ENCODE measurements at places on chromosomes 3 and 15.

DNA sequence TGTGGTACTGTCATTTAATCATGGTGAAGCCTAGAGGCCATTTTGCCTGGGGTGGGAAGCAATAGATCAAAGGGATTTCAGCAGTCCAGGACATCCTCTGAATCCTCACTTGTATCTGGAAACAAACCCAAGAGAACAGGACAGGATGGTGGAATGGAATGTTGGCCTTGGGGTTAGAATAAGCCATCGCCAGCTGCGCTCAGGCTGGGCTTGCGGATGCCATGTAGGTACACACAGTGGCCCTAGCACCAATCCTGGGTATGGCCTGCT, 76.5 kb upstream of the ALDH1A3 start:
- no peak for DNase-seq

DNA sequence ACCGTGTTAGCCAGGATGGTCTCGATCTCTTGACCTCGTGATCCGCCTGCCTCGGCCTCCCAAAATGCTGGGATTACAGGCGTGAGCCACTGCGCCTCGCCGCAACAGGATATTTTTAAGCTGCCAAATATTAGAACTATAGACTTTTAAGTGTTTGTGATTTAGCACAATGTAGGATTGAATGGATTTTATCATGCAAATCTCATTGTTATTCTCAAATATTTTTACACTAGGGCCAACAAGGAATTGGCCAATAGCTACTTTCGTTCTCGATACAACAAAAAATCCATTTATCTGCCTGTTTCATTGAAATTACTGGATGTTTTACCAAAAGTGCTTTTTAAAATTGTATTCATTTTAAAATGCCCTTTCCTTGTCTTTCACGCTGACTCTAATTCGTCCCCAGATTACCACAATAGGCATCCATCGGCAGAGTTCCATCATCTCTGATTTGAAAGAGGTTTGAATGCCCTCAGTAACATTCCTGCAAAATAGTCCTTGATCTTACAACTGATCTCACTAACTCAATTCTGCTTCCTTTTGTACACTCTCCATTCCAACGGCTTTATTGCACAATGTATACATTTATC, 99.6 kb upstream of the ROBO2 start:
- DNase-seq: no peak

GRCh38 chr3:17759901-17760300, 17.5 kb upstream of the TBC1D5 start:
- DNase-seq: no peak

GRCh38 chr3:183490653-183491052, 62.2 kb upstream of the MCF2L2 start:
- DNase-seq: no peak

DNA sequence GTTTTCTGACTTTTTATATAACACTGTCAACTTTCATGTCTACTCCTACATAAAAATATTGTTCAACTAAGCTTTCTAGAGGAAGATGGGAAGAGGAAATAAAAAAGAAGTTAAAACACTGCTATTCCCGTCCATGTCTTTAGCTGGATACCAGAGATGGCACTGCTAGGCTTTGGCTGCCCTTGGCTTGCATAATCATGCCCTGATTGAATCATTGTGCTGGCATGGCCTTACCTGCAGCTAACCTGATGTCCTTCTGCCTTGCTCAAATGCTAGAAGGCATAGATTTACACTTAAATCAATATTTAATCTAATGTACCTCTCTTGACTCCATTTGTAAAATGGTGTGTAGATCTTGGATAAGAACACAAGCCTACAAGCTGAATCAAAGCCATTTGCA, 539.7 kb upstream of the IL12A start:
- no peak for DNase-seq

- no peak for DNase-seq
Measured at GRCh38 chr3:171428892-171429291, 31.3 kb downstream of the TNIK start.

GRCh38 chr3:135038186-135038585, 243.1 kb downstream of the EPHB1 start:
- DNase-seq: no peak

- no peak for DNase-seq
Measured at GRCh38 chr3:17479681-17480405, 262.6 kb downstream of the TBC1D5 start.

GRCh38 chr3:12536423-12536822, 8.9 kb downstream of the MKRN2OS start:
- no peak for DNase-seq

GRCh38 chr3:183158113-183158512, 4.4 kb downstream of the LAMP3 start:
- DNase-seq: no peak

DNA sequence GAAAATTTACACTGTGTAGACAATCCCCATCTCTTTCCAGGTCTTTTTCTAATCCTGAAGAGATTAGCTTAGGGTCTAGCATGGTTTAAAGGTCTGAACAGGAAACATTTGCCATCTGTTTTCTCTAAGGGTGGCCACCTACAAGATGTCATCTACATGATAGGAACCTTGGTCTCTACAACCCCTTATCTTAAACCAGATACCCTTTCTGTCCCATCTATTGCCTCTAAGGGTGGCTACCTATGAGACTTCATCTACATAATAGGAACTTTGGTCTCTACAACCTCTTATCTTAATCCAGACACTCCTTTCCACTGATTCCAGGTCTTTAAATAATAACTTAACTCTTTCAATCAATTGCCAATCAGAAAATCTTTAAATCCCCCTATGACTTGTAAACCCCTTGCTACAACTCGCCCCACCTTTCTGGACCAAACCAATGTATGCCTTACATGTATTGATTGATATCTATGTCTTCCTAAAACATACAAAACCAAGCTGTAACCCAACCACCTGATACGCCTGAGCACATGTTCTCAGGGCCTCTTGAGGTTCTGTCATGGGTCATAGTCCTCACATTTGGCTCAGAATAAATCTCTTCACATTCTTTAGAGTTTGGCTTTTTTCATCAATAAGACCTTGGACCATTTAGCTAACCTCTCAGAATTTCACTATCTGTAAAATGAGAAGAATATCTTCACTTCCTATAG, 605.0 kb downstream of the TUSC7 start:
- no peak for DNase-seq

DNA sequence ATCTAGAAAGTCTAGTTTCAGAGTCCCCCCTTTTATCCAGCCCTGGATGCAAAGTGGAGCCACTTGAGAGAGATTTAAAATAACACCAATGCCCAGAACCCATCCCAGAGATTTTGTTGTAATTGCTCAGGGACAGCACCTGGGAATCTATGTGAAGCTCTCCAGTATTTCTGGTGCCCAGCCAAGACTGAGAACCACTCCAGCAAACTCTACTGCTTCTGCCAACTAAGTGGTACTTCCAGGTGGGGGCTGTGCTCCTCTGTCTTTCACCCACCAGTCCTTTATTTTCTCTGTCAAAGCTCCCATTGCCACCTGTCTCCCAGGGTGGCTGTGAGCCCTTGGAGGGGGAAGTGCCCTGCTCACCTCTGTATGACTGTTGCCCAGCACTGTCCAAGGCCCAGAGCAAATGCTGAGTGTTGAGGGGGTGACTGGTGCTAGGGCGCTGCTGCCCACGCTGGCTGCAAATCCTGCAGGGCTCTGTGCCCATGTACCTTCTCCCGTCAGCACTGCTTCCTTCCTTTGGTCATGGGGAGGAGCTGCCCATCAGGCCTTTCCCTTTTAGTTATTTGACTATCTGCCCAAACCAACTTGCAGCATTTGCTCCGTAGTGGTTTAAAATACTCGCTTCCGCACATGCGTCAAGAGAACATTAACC, 9.4 kb downstream of the CLSTN2 start:
- no peak for DNase-seq
